Activated CD8-positive, alpha-beta T cell treated with anti-CD3 and anti-CD28 coated beads, Interleukin-2, amount 10 ng/mL, durations not matched to agents 7 days and 5 days (primary cell): ENCODE measurements at places on chromosomes 5 and 9.

- no peak for DNase-seq
Measured at GRCh38 chr5:2891781-2892180, 140.3 kb upstream of the IRX2 start.

DNA sequence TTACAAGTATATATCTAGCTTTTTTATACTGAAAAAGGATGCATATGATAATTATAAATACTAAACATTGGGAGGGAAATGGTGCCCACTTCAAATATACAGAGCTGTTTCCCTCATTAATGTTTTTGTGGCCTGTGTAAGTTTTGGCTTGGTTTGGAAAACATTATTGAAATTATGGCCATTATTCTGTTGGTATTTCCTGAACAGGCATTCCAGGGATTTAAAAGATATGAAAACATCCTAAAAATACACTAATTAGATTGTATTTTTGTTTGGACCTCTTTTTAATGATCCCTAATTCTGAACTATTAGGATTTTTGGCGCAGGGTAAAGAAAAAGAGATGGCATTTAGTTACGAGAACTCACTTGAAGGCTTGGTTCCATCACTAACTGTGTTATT lies 50.9 kb downstream of the CLINT1 start:
- DNase-seq: no peak

- no peak for DNase-seq
Measured at GRCh38 chr9:114050226-114050568, 27.9 kb downstream of the AMBP start.

DNA sequence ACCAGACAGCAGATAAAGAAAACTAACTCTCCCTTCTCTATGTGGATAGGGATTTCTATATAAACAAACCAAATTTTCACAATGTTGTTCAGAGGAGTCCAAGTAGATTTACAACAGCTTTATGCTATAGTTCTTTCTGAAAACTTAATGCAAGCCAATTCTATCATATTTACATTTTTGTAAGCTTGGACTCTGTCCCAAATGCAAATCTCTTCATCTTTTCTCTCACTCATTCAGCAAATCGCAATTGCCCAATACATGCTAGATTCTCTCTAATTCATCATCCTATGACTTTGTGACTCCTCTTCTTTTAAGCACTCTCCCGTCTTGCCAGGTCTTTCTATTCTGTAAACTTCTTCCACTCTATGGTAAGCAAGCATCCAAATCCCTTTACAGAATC lies 39.1 kb upstream of the UGT3A2 start:
- DNase-seq: no peak

- DNase-seq: no peak
Measured at GRCh38 chr5:126920291-126920690, 110.1 kb downstream of the MARCHF3 start.

DNA sequence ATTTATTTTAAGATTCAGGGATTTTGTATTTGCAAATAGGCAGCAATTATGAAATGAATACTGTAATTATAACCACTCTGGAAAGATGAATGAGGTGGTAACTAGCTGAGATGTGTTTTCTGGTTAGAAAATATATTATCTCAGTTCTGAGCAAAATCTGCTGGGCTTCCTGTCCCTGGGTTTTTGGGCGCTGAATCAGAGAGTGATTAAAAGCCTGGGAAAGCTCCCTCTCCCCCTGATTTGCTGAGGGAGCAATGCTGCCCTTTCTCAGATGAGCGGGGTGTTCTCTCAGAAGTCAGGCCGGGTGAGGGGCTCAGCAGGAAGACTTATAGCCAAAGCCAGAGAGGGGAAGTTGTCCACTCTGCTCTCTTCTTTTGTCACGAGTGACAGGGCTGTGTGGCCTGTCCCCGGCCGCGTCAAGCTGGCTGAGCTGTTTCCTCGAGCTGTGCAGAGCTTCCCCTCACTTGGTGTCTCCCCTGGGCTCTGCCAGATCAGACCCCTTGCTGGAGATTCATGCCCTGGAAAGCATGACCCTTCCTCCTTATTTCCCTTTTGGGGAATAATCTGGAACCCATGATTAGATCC lies 39.8 kb upstream of the PITX1 start:
- no peak for DNase-seq

DNA sequence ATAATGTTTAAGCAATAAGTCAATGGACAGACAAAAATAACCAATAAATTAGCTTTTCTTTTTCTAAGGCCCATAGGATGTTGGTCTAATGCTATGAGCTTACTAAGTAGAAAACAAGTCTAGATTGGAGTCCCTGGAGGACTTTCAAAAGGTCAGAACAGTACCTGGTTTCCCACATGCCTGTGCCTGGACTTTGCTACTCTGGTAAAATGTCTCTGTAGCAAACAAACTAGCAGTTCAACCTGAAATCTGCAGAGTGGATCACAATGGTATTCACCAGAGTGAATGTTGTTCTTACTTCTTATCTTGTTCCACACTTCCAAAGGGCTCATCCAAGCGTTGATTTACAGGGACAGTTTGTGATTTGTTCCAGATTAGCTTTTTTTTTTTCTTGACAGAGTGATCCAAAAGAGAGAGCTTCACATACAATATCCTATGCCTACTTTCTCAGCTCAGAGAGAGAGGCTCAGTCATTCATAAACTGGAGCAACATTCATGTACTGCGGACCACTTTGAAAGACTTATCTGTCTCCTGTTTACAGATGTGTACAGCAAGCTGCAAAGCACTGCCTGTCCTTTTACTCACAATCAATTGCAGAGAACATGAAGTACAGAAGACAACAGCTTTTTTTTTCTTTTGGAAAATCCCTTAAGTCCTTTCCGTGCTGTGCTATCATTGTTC lies 466.1 kb downstream of the SPATA31D1 start:
- no peak for DNase-seq
